GF-D8 (cell line): ENCODE measurements at places on chromosomes 7 and 10.

DNA sequence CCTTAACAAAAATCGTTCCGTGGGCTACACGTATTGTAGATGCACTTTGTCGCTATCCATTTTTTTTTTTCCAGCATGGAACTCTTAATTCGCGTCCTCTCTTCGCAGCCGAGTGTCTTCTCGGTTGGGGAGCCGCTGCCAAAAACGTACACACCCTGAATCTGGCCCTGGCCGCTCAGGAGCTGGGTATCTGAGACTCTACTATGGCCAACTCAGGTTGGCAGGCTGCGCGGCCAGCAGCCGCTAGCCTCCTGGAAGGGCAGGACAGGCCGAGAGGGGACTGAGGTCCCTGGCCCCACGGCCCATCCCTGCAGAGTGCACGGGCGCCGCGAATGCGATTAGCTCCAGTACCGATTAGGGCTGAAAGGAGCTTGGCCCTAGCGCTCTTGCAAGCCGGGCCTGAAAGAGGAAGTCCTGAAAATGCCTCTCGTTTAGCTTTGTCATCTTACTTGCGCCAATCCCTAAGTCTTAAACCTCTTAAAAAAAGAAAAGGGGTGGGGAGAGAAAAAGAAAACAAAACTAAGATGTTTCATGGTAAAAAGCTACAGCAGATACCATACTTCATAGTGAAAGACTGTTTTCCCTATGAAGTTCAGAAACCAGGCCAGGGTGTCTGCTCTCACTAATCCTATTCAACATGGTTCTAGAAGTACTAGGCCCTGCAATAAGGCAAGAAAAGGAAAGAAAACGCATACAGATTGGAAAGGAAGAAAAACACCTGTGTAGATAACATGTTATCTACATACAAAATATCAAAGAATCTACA lies 113.2 kb upstream of the RHEB start:
- DNase-seq, result peak; percentile 94

DNA sequence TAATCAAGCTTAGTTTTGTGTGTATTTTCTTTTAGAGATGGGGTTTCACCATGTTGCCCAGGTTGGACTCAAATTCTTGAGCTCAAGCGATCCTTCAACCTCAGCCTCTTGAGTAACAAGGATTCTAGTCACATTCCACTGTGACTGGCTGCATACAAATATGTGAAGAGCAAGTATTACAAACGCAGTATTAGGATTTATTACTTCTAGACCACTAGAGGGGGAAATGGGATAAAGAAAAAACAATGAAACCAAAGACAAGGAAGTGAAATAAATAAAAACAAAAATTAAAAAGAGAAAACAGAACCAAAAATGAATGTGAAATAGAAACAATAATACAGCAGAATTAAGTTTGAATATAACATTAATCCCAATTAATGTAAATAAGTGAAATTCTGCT lies 308.7 kb downstream of the ANKRD30A start:
- DNase-seq, result no peak

GRCh38 chr10:90344226-90344625 lies 513.6 kb downstream of the HTR7 start:
- no peak for DNase-seq

DNA sequence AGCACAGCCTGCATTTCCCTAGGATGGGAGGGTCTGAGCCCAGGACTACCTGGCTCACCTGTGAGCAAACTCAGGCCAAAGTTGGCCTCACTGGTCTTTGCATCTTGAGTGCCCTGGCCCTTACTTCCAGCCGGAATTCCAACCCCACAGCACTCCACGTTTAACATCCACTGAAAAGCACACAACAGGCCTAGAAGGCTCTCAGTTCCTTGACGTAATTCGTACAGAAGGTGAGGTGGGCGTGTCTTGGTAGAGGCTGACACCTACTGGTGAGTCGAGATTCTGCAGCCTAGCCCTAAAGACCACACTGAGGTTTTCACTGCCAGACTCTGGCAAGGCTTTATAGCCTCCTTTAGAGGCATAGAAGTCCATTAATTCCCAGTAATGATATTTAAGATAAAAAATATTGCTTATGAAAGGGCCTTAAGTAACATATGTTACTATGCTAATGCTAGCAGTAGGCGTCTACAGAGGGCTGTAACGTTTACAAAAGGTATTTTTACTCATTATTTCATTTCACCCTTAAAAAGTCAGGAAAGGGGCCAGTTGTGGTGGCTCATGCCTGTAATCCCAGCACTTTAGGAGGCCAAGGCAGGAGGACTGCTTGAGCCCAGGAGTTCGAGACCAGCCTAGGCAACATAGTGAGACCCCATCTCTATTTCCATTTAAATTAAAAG lies 95.8 kb downstream of the HIP1 start:
- DNase-seq, result peak; percentile 57

GRCh38 chr7:41027428-41028115 lies 675.3 kb downstream of the INHBA start:
- no peak for DNase-seq

- DNase-seq, result peak; percentile 73
Observed at GRCh38 chr10:132571650-132572544, 34.3 kb downstream of the INPP5A start.

DNA sequence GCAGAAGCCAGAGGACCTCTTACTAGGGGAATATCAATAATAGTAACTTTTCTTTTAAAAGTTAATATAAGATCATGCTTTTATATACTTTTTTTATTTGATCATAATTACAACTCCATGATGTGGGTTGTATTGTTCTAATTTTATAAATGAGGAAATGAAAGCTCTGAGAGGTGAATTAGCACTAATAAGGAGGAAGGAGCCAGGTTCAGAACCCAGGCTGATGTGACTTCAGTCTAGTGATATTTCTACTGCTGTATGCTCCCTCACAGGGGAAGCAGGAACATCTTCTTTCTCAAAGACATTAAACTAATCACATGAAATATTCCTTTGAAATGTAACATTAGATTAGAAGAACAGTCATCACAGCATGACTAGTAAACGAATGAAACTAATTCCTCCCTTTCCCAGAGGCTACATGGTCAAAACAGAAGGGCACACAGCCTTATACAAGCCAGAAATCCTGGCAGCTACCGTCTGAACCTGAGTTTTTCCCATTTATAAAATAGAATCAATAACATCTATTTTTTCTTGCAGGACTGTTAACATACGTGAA lies 81.4 kb upstream of the GJD4 start:
- no peak for DNase-seq

GRCh38 chr10:112677689-112678088 lies 230.7 kb downstream of the VTI1A start:
- DNase-seq, result no peak

DNA sequence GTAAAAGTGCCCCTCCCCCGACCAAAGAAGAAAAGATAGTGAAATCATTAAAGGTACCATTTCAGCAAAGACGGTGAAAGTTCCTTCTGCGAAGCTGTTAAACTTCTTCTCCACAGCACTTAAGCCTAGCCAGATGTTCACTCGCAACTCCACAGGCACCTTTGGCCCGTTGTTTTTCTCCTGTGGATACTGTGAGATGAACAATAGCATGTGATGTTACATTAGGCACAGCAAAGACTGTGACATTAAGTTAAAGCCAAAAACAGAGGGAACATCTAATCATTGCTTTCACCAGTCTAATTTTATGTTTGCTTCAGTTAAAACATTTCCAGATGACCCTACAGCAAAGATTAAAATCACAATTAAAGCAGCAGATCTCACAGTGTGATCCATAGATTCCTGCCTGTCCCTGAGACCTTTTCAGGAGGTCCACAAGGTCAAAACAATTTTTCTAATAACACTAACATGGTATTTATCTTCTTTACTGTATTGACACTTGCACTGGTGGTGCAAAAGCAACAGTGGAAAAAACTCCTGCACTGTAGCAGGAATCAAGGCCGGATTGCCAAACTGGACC lies 112.5 kb downstream of the MYOF start:
- no peak for DNase-seq

- DNase-seq, result no peak
Observed at GRCh38 chr10:112816891-112817290, 133.2 kb upstream of the TCF7L2 start.

GRCh38 chr10:105585753-105586152 lies 944.7 kb downstream of the SORCS3 start:
- no peak for DNase-seq

DNA sequence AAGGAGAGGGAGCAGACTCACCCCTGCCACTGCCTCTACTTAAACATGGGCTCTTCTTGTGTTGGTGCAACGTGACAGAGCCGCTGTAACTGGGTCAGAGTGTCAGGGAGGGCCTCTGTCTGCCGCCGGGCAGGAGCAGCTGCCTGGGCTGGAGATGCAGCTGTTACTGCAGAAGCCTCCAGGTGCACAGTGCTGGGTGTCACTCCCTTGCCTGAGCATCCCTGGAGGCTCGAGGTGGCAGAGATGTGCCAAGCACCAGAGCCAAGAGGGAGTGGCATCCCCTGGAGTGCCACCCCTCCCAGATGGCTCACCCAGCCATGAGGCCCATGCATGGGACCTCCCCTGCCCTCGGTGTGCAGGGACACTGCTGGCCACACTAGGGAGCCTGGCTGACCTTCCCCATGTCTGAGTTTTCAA lies 145.7 kb downstream of the PRPF18 start:
- no peak for DNase-seq
